ENCODE measurements at places on chromosomes 1 and 21.

DNA sequence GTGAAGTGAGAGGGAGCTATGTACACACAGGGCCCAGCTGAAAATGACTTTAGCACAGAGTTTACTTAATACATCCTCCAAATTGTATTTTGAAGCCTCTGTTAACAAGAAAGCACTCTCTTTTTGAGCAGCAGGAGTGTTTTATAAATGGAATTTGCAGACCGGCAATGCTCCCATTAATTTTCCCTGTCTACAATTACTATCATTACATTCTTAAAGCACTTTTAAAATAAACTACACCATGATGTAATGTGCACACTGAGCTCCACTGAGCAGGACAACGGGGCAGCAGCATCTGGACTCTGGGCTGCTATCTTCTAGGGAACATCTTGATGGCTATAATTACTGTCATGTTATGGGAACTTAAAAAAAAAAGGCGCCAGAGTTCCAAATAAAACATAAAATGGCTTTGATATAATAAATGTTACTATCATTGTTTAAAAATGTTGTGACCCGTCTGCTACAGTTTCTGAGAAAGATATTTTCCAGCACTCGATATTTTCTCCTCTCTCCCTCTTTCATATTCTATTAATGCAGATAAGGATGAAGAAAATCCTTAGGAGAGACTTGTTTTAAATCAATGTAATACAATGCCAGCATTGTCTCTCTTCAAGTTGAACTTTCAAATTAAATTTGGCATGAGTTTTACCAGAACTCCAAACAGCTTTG lies 150.9 kb downstream of the HLX start:
- no peak for DNase-seq

- DNase-seq = no peak
Observed at GRCh38 chr1:50993645-50994044, 23.6 kb downstream of the CDKN2C start.

DNA sequence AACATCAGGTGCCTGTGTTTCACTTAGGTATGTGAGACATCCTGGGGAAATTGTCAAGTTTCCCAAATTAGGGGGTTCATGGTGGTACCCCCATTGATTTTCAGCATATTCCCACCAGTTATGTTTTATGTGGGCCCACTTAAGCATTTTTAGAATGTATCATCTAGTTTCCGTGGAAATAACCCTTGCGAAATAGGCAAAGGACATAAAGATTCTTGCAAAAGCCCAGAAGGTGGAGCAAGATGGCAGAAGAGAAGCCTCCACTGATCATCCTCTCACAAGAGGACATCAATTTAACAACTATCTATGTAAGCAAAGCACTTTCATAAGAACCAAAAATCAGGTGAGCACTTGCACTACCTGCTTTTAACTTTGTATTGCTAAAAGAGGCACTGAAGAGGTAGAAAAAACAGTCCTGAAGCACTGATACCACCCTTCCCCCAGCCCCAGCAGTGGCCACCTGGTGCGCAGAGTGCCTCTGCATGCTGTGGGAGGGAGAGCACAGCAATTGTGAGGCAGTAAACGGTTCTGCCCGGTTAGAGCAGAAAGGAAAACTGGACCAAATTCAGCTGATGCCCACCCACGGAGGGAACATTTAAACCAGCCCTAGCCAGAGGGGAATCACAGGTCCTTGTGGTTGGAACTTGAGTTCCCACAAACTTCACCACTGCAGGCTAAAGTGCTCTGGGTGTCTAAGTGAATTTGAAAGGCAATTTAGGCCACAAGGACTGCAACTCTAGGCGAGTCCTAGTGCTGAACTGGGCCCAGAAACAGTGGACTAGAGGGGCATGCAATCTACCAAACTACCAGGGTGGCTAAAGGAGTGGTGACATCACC lies 23.2 kb downstream of the MCOLN2 start:
- DNase-seq = no peak

- DNase-seq = peak; percentile 45
Observed at GRCh38 chr1:25707280-25708016, 90.9 kb downstream of the MAN1C1 start.

GRCh38 chr21:17753736-17754135 lies 65.4 kb downstream of the C21orf91 start:
- no peak for DNase-seq

DNA sequence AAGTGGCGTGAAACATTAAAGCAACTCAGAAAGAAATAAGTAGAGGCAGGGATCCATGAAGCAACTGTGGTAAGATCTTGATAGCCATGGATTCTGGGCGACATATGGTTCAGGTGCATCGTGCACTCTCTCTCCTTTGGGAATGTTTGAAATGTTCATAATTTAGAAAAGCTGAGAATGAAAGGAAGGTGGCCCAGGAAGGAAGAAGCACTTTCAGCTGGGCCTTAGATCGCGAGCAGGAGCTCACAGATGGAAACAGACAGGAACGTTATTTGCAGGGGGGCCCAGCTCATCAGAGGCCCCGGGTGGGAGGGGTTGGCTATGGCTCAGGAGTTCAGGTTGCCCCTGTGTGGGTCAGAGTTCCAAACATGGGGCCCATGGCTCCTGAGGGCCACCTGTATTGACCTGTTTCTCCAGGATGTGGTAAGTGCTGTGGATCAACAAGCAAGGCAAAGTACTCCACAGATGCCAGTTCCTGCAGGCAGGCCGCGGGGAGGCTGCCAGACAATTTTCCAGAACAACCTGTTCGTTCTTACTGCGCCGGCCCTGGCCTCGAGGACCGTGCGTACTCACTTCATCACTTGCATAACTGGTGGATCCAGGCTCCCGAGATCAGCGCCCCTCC lies 253.2 kb downstream of the TOMM20 start:
- DNase-seq = no peak

GRCh38 chr1:228163007-228163753 lies 2.4 kb upstream of the IBA57 start:
- DNase-seq = no peak

GRCh38 chr1:227764019-227764391 lies 28.8 kb downstream of the SNAP47 start:
- no peak for DNase-seq
